Upper lobe of left lung (tissue), 6 donors: ENCODE measurements at places on chromosomes 3 and 15.

DNA sequence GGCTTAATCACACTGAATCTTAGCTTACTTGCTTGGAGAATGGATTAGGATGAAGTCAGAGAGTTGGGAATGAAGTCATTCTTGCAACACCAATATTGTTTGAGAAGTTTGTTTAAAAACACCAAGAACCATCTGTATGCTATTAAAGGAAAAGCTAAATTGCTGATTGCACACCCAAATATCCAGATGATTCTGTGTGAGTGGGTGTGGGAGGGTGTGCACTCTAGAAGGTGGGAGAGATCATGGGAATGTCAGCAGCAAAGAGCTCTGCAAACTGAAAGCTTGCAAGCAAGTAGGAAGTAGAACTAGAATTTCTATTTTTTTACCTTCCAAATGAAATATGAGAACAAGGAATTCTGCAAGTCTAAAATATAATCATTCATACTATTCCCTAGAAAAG is 364.9 kb downstream of the NR2F2 start:
- no peak for DNase-seq

GRCh38 chr15:31934821-31935220 is 95.5 kb upstream of the CHRNA7 start:
- DNase-seq = no peak

DNA sequence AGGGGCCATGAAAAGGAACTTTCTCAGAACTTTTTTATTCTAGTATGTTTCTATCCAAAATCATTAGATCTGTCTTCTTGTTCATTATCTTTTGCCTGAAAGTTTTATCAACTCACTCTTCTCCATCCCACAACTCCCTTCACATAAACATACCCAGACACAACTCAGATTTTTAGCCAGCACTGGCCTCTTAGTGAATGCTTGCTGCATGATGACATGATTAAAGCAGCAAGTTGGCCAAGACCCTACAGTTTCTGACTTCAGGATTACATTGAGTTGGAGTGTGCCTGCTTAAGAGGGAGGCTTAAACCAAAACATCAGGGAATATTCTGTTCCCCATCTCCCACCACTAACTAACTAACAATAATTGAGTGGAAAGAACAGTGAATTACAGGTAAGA is 38.1 kb downstream of the PLSCR2 start:
- DNase-seq = no peak

- no peak for DNase-seq
These were observed 102.4 kb downstream of the LRIG1 start for GRCh38 chr3:66398228-66399025.

DNA sequence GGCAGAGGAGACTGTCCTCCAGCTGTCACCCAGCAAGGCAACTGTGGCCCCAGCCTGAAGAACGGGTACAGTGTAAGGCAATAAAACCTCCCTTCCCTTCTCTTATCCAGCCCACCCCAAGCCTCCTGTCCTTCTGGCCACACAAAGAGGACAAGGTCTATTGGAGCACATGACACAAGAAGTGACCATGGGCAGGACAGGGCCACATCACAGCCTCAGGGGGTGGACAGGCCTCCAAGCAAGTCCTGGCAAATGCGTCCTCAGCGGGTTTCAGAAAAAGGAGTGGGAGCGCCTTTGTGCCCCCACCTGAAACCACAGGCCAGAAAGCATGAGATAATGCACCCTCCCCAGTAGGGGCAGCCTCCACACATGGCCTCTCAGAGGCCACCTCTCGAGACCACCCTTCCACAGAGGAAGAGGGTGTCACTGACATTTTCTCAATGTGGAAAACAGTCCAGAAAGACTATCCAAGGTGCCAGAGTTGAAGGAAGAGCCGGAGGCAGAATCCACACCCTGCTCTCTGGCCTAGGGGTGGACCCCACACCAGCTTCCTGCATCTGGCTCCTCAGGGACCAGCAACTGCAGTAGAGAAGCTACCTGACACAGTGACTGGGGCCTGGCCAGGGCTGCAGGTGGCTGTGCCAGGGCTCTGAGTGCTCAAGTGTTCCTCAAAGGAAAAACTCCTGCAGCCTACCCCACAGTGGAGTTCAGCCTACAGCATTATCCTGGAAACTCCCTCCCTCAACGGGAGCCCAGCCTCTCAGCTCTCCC is 43.9 kb downstream of the CCDC12 start:
- no peak for DNase-seq
